NCI-H187 treated with DMSO at 0.1 percent for 48 hours (cell line): ENCODE measurements at places on chromosomes 7 and 10.

DNA sequence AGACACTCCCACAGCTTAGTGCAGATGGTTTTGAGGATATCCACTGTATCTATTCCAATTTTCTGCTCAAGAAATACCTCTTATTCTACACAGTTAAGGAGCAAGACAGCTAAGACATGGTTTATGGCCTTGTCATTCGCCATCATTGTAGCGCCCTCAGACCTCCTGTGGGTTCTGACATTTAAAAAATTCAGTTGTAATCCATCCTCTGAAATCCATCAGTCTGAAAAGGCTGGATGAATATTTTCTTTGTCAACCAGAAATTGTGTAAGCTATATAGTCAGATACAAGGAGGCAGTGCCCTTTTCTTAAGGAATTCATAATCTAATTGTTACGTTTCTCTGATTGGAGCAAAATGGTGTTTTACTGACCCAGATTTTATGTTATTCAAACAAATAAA, 353.6 kb downstream of the GALNT17 start:
- no peak for DNase-seq

GRCh38 chr10:31136930-31137885, 105.5 kb upstream of the ZNF438 start:
- DNase-seq = no peak

- DNase-seq = no peak
These were observed 70.4 kb downstream of the CUBN start for GRCh38 chr10:17059197-17059688.

DNA sequence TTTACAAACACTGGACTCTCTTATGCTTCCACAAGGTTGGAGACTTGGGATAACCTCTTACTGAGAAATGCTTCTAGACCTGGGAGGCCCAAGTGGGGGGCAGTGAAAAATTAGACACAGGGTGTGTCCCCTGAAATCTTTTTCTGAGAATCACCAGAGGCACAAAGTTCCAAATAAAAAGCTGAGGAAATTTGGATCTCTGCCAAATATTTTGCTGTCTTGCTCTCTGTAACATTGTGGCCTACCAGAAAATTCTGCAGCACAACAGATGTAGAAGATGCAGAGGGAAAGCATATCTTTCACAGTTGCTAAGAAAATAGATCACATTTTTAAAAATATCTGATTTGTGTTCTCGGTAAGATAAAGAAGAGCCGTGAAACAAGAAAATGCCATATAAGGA, 849.4 kb downstream of the CCSER2 start:
- DNase-seq = no peak

GRCh38 chr10:106179430-106179829, 985.1 kb downstream of the SORCS1 start:
- no peak for DNase-seq

GRCh38 chr10:17781856-17782255, 27.3 kb upstream of the MRC1 start:
- no peak for DNase-seq
